MCF 10A (cell line): ENCODE measurements at places on chromosomes 1 and 21.

- DNase-seq: no peak
Measured at GRCh38 chr1:17567582-17567981, 28.1 kb downstream of the ARHGEF10L start.

- no peak for DNase-seq
Measured at GRCh38 chr1:185433667-185434066, 116.6 kb upstream of the IVNS1ABP start.

DNA sequence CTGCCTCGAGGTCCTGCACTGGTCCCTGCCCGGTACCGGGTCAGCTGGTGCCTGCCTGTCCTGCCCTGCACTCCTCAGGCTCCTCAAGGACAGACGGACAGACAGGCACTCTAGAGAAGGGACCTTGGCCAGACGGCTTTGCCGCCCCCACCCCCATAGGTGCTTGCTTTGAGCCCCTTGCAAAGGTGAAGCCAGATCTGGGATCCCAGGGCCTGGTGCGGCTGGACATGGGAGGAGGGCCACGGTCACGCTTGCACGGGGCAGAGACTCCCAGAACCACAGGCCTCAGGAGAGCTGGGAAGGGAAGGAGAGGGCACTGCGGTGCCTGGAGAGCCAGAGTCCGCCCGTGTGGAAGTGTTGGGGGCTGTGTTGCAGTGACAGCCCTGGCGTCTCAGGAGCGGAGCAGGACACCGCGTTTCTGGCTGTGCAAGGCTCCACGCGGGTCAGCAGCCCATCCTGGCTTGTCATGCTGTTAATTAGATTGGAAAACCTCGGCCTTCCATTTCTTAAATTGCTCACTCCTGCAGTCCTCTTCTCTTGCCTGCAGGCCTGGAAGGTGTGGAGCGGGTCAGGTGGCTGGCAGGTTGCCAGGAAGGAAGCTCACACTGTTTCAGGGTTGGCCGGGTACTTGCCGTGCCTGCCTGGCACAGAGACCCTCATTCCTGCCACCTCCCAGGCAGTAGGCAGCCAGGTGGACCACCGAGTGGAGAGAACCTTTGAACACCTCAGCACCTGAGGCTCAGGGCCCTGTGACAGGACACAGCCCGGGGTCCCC is 16.3 kb downstream of the COL18A1 start:
- DNase-seq: peak; percentile 59

DNA sequence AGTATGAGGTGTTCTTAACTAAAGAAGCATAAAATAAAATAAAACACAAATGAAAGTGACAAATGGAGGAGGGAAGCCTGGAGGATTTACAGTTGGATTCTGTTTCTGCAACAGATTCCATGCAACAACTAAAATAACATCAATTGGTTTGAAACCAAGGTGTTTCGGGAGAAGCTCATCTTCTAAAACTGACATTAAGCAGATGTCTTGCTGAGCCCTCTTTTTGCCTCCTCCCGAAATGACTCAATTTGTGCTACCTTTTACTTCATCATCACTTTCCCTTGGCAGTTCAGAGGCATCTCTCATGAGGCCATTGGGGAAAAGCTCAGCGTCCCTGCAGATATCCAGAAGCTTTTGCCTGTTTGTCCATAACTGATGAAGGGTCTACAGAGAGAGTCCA is 121.6 kb upstream of the ADAR start:
- no peak for DNase-seq

DNA sequence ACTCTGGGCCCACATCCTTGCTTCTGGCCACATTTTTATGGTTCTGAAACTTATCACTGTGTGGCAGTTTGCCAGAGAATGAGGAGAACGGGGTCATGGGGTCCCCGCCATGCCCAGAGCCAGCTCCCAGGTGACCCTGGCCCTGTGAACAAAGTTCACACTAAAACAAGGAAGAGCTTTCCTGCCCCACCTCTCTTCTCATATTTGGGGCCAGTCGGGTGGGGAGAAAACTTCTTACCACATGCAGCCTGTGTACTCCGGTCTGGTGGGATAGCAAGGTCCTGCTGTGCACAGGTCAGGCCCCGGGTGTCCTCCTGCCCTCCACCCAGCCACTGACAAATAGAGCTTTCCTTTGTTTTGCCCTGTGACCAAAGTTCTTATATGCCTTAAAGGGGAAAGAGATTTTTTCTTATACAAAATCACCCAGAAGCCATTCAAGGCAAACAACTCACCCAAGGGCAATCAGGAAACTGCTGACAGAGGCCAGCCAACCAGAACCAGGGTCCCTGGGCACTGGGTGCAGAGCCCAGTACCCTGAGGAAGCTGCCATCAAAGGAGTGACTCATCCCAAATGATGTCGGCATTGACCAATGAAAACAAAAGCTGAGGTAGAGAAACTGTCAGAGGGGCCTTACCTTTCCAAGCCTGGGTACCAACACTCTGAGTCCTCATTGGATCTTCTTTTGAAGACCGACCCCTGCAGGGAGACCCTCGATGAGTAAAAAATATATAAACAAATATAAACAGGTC is 53.6 kb downstream of the OLIG1 start:
- peak; percentile 24 for DNase-seq
